ENCODE measurements at places on chromosomes 6 and 20.
A peak's percentile ranks its signal among the peaks of the same experiment; 100 is the strongest.

GRCh38 chr6:136360783-136361182 lies 71.1 kb upstream of the BCLAF1 start:
- no peak for DNase-seq

DNA sequence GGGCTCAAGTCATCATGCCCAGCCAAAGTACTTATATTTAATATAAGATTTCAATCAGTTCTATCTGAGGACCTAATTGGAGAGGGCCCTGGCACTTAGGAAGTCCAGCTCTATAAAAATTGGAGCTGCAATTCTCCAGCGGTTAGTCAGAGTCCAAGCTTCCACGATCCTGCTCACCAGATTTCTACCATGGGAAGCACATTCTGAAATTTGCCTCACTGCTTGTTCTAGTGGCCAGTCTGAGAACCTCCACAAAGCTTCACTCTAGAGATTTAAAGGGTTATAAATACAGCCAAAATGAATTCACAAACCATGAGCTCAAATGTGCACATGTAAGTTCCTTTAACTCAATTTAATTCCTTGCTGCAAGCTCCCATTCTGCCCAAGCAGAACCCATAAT lies 33.5 kb downstream of the PNLDC1 start:
- DNase-seq: no peak

GRCh38 chr20:38805958-38806854 lies 709 bp downstream of the PPP1R16B start:
- peak; percentile 25 for DNase-seq

- no peak for DNase-seq
Measured at GRCh38 chr6:155580904-155581303, 125.3 kb upstream of the NOX3 start.

GRCh38 chr6:109791301-109791700 lies 100.2 kb downstream of the FIG4 start:
- DNase-seq: no peak

DNA sequence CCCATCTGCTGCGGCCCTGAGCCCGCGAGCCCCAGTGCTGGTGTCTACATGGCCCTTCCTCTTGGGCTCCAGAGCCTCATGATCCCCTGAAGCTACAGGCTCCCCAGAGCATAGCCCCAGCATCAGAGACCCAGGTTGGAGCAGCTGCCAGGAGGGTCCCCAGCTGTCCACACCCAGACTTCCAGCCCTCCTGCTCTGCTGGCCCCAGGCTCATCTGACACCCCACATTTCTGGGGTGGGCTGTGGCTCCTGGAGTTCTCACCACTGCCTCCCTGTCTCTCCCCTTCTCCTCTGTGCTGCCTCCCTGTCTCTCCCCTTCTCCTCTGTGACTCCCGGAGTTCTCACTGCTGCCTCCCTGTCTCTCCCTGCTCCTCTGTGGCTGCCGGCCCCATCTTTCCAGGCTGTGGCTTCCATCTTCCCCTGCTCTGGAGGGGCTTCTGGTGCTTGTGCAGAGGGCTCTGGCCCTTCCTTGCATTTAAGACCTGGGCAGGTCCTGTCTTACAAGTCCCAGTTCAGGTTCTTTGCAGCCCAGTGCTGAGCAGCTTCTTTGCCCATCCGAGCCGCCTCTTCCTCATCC lies 108.1 kb downstream of the ERMARD start:
- DNase-seq: no peak

DNA sequence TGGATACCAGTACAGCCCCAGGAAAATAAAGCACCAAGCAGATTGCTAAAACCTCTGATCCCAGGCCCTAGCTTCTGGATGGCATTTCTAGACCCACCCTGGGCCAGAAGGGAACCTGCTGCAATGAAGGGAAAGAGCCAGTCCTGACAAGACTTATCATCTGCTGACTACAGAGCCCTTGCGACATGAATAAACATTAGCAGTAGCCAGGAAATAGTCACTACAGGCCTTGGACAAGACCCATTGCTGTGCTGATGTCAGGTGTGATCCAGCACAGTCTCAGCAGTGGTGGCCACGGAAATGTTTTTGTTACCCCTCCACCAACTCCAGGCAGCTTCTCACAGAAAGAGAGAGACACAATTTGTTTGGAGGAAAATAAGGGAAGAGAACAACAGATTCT lies 399.3 kb downstream of the HAO1 start:
- DNase-seq: no peak

DNA sequence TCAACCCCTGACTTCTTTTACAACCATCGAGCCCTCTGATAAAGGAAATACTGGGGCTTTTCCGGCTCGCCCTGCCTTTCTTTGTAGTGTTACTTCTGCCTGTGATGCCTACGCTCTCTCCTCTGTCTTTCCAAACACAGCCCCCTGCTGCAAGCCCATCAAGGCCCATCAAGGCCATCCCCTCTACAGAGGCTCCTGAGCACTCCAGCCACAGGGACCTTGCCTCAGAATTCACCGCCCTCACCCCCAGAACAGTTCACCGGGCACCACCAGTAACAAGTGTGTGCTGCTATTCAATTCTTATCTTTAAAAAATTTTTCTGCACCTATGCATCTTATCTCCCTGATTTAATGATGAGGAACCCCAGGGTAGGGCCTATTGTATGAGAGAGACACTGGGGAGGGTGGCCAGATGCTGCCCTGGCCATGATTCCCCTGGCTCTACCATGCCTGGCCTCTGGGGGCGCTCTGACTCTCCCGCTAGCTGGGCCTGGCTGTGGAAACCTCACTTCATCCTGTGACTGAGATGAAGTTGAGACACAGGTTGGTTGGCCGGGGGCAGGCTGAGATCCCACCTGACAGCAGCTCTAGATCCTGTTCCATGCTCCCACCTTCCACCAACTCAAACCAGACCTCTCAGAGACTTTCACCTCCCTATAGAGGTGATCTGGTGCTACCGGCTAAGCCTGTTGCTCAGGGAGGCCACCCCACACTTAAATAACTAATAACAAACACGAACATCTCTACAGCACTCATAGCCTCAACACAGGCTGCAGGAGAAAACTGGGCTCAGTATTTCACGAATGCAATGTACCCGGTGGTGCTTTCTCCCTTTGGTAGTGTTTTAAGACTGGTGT lies 19.2 kb upstream of the GLP1R start:
- no peak for DNase-seq

- DNase-seq: no peak
Measured at GRCh38 chr6:72784071-72784470, 162.2 kb downstream of the KCNQ5 start.

GRCh38 chr6:158815379-158815724 lies 3.8 kb downstream of the EZR start:
- no peak for DNase-seq

DNA sequence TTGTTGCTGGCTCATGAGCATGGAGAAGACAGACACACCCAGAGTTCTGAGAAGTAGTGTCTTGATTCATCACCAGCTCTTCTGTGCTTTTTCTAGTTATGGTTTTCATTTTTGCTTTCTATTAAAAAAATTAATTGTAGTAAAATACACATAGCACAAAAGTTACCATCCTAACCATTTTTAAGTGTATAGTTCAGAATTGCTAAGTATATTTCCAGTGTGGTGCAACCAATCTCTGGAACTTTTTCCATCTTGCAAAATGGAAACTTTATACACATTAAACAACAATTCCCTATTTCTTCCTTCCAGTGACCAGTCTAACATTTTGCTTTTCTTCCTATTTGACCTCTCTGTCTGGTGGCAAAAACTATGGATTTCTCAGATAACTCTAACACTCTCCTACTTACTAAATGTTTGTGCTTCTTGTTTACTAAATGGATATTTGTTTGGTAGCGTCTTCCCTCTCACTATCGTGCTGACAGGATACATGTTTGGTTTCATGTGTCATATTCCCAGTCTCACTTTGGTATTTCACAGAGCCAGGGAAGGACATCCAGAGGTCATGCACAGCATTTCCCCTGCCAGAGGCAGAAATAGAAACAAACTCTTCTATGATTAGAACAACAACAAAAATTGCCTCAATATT lies 40.6 kb downstream of the TXLNB start:
- no peak for DNase-seq

DNA sequence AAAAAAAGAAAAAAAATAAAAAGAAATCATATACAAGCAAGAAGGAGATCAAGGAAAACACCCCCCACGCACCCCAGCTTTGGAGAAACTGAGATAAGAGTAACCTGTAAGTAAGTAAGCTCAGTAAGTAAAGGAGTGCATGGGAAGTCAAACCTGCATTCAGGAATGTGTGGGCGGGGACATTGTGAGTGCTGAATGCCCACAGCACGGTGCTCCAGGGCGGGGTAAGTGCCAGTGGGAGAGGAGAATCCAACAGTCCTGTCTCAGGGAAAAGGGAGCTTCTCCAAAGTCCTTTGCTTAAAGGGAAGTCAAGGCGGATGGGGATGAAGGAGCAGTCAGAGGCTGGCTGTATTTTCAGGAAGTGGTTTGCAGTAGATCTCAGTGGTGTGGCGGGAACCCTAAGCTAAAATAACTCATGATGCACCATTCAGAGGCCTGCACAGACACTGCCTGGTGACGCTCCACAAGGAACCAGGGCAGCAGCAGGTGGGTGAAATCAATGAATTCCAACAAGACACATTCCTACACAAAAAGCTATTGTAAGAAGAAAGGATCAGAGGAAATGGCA lies 368.0 kb downstream of the QKI start:
- no peak for DNase-seq

DNA sequence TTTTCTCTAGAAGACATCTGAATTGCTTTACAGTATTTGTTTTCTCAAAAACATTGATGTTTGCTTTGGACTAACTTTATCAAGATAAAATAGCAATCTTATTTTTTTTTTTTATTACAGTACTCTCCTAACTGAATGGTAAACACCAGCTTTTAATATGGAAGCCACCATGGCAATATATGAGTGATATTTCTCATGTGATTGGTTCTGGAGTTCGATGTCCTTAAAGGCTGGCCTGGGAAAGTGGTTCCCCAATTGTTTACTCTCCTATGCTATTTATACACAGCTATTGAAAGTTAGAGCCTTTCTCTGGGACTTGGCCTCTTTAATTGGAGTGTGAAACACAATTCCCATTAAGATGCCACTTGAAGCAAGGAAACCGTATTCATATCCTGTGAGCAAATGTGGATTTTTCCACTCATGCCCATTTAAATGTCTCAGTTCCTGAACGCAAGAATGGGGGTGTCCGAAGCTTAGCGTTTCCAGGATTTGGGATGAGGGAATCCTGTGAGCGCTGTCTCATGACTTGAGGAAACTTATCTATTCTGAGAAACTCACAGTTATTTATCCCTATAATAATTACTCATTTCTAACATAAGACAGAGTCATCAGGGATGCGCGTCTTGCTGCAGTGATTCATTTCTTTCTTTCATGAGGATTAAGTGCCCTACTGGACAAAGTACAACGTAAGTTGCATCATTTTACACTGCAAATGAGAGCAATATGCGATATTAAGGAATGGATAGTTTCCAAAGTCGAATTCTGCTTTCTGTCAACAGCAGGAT lies 143.3 kb upstream of the PREP start:
- no peak for DNase-seq

- DNase-seq: peak; percentile 25
Measured at GRCh38 chr6:109008537-109009235, 86.0 kb downstream of the SESN1 start.

GRCh38 chr6:37100745-37101144 lies 69.2 kb upstream of the PIM1 start:
- DNase-seq: no peak

DNA sequence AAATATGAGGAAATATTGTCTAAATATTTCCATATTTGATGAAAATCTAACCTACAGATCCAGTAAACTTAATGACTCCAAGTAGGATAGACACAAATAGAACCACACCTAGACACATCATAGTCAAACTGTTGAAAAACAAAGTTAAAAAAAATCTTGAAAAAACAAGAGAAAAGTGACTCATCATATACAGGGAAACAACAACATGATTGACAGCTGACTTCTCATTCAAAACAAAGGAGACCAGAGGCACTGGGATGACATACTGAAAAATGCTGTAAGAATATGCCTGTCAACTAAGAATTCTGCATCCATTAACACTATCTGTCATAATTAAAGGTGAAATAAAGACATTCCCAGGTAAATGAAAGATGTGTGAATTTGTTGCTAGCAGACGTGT lies 38.8 kb downstream of the BMP2 start:
- DNase-seq: no peak

DNA sequence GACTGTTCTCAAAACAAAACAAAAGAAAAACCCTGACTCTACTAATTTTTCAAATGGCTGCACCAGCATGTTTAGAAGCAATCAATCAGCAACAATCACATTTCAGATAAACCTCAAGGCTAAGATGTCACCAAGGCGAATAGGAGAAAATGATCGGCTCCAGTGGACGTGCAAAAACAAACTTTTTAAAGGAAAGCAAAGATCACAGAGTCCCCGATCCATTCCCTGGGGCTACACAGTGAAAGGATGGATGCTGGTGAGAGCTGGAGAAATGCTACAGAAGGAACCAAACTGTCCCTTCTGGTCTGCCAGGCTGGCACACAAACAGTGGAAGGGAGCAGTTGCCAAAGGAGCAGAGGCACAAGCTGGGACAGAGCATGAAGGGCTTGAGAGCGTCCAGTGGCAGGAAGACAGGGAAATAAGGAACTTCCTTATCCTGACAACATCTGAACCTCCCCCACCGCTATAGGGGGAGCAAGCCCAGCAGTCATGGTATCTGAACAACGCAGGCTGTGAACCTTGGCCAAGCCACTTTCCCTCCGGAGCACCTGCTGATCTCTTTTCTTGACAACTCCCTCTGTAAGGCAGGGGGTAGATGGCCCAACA lies 73.7 kb upstream of the HIVEP1 start:
- DNase-seq: no peak

DNA sequence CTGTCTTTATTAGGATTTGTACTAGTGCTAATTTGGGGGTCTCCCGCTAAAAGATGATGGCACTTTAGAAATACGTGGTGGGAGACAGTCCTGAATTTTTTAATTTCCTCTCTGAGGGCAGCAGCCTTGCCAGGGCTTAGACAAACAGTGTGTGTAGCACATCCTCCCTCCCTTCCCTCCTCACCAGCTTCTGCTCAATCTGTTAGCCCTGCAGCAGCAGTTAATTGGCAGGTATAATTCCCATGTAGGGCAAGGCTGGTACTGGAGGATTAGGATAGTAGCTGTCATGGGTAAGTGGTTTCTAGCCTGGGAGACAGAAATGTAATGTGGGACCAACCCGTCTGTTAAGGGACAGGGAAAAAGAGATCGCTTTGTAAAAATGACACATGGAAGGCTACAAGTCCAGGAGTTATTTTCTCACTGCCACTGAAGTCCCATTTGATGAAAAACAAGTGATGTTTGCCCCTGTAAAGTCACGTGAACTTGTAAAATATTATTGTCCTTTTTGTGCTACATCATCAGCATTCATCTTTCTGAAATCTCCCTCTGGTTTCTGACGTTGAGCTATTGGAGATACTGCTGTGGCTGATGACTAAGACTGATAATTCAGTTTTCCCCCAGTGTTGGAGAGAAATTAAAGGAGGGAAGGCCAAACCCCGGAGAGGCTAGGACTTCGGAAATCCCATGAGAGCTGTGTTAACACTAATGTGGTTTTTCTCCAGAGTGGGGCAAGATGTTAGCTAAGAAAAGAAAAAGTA lies 40.6 kb downstream of the CTNNBL1 start:
- DNase-seq: no peak

GRCh38 chr20:3825526-3825925 lies 5.2 kb downstream of the AP5S1 start:
- DNase-seq: no peak

GRCh38 chr6:142334294-142334693 lies 32.5 kb downstream of the ADGRG6 start:
- no peak for DNase-seq

- DNase-seq: no peak
Measured at GRCh38 chr6:166441325-166442078, 58.8 kb upstream of the MPC1 start.

GRCh38 chr20:13312300-13312699 lies 91.2 kb downstream of the ISM1 start:
- DNase-seq: no peak
